ENCODE measurements at places on chromosomes 7 and 10.

GRCh38 chr7:16564909-16565426 lies 38.3 kb downstream of the LRRC72 start:
- DNase-seq = no peak

DNA sequence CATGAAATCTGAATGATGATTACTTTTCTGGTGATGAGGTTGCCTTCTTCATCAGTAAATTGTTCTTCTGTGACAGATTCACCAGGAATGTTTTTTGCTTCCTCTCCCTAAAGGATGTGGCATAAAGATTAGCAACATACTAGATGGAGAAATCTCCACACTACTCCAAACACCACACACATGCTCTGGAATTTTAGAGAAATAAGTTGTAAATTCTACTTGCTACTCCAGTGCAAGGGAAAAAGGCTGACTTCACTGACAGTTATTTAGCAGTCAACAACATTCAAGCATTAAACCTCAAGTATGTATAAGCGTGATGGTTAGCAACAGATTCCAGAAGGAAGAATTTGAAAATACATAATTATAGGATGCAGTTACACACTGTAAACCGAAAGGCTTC lies 137.9 kb upstream of the CCDC6 start:
- DNase-seq = no peak

DNA sequence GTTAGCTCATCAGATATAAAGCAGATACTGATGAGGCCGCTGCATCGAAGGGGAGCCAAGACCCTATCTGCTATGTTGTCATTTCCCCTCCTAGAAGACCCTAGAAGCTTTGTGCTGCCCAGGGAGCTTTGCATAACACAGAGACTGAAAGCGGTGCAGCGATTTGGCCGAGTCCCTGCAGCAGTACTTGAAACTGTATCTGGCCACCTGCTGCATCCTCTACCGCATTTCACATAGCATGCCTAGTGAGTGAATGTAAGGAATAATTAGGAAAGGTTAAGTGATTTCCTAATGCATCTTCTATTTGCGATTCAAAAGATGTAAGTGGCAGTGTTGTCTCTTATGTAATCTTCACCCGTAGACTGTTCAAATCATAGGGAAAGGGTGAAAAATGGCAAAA lies 106.7 kb downstream of the LRMDA start:
- no peak for DNase-seq

DNA sequence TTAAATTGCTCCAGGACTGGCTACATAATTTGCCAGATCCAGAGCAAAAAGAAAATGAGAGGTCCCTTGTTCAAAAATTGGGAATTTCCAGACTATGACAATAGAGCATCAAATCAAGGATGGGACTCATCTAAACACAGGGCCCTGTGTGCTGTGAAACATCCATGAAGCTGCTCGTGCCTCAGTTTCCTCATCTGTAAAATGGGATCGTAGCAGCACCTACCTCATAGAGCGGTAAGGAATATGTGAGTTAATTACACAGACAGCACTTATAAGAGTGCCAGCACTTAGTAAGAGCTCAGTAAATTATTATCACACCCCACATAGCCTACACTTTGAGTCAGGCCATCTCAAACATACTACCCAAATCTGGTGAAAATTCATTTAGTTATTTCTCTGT lies 135.9 kb upstream of the RHEB start:
- DNase-seq = no peak

- DNase-seq = no peak
Observed at GRCh38 chr10:35329520-35329919, 6.8 kb upstream of the CCNY start.

DNA sequence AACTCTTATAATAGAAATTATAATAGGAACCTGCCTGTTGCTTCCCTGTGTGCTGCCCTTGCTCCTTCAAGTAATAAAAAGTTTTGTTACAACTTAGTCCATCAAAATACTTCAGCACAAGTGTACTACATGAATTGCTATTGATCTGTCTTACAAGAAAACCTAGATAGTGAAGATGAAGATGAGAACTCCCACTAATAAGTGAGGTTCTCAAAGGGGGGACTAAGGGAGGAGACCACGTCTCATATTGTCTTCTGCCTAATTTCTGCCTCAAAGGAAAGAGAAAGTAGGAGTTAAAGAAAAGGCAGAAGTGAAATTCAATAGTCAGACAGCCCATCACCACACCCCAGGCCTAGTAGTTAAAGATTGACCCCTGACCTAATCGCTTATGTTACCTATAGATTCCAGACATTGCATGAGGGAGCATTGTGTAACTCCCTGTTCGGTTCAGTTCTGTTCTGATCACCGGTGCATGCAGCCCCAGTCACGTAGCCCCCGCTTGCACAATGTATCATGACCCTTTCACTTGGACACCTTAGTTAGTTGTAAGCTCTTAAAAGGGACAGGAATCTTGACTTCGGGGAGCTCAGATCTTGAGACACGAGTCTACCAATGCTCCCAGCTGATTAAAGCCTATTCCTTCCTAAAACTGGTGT lies 18.2 kb upstream of the CHST3 start:
- DNase-seq = no peak
